RCC 7860 (cell line): ENCODE measurements at places on chromosomes 2 and 18.

- DNase-seq = no peak
Observed at GRCh38 chr2:193668557-193669323, 1474.0 kb upstream of the TMEFF2 start.

DNA sequence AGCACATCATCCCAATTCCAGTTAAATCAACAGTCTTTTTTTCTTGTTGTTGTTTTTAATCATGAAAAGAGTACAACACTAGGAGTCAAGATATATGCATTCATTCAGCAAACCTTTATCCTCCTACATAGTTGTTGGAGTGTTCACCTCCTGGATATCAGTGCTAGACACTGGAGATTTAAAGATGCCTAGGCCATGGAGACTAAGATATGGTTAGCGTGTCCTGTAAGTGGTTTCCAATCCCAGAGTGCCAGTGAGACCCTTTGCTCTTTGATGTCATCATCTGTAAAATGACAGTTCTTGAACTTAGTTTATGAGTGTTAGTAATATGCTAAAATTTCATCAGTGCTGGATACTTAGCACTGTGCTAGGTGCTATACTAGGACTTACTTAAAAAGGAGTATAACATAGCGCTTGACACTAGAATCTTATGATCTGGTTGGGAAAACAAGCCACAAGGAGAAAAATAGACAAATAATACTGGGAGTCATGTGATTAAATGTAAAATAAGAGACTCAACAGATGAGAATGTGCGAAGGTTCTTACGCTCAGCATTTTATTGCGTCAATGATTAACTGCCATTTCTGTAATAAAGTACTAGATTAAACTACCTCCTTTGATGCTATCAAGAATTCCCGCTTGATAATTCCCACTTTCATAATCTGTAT, 31.5 kb downstream of the BABAM2 start:
- DNase-seq = peak; percentile 89

- no peak for DNase-seq
Observed at GRCh38 chr2:59654710-59655109, 898.7 kb downstream of the BCL11A start.

DNA sequence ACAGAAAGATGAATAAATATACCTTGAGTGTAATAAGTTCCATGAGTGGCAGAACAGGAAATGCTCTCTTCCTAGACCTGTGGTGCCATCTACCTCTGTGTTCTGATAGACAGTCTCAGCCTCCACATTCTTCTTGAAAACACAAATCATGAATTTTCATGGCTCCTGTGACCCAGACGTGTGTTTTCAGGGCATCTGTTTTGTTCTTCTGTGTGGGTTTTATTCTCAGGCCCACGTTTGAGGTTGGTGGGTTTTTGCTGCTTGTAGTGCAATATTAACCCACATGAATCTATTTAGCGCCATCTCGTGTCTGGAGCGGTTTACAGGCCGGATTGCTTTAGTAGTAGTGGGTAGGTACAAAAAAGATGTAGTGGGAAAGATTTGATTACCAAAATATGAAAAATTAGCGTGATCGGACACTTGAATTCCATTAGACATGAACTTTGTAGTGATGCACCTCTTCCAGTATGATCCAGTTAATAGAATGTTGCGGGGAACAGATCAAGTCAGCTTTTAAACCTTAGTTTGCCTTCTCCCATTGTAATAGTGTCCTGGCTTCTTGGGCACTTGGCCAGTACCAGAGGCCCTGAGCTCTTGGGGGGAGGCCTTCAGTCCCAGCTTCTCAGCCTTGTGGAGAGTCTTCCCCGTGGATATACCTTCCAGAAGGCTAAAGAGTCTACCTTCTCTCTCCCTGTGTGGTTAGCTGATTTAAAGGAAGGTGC, 256.5 kb downstream of the TPGS2 start:
- DNase-seq = peak; percentile 15

- DNase-seq = peak; percentile 46
Observed at GRCh38 chr2:173574324-173575112, 219.8 kb downstream of the CDCA7 start.

DNA sequence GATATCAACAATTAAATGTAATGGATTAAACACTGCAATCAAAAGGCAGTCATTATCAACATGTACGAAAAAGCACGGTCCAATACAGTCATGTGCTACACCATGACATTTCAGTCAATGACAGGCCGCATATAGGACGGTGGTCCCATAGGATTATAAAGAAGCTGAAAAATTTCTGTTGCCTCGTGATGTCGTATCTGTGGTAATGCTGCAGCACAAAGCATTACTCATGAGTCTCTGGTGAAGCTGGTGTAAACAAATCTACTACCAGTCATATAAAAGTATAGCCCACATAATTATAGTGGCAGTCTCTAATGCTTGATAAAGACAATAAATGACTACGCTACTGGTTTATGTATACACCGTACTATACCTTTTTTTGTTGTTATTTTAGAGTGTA, 58.4 kb downstream of the RABL2A start:
- no peak for DNase-seq
